Mucosa of descending colon (tissue), 3 donors: ENCODE measurements at places on chromosomes 16 and 17.

DNA sequence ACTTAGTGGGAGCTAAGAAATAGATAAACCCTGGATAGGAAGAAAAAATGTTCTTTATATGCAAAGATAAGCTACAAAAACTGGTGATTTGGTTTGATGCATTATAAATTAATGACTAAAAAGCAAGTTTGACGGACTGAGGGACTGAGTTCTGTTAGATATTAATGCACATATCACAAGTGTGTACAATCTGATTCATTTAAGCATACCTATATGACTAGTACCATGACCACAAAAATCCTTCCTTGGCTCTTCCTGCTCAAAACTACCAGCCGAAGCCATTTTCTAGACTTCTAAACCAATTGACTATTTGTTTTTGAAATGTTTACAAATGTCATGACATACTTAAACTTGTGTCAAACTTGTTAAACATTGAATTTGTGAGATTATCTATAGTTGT, 374.5 kb upstream of the MON1B start:
- no peak for DNase-seq

- DNase-seq, result no peak
Measured at GRCh38 chr16:20798364-20798763, 7.9 kb downstream of the ERI2 start.

- DNase-seq, result no peak
Measured at GRCh38 chr17:43750153-43750552, 8.4 kb downstream of the SOST start.

DNA sequence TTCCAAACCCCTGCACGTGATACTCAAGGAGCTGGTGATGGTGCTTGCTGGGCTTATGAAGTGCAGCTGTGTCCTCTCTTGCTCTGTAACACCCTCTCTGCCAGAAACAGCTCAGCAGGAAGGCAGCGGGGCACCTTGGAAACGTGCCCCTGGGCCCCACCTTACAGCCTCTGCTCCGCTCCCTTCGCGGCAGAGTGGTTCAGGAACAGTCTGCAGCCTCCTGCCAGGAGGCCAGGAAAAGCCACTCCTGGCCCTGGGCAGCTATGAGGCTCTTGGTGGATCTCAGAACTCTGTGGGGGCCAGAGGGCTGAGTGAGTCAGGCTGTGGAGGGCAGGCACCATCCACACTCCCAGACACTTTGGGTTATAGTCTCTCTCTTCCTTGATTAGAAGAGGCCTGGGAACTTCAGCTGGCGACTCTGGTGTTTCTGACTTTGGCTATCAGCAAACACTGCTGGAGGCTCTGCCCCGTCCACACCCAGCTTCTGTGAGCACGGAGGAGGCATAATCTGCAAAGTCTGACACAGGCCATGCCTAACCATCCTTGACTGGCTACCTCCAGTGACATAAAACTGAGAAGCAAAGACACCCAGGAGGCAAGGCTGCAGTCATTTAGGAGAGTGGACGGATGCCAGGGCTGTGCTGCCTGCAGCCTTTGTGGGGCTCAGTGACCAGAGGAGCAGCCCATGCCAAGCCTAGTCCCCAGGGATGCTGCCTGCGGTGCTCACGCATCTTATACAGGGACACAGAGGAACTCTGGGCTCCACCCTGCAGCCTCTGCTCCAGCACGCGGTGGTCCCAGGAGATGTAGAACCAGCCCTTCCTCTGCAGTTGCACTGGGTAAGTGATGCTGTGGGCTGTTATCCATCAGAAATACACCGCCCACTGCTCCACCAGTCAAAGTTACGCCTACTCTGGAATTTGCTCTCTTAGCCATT, 65.3 kb downstream of the METRNL start:
- no peak for DNase-seq

DNA sequence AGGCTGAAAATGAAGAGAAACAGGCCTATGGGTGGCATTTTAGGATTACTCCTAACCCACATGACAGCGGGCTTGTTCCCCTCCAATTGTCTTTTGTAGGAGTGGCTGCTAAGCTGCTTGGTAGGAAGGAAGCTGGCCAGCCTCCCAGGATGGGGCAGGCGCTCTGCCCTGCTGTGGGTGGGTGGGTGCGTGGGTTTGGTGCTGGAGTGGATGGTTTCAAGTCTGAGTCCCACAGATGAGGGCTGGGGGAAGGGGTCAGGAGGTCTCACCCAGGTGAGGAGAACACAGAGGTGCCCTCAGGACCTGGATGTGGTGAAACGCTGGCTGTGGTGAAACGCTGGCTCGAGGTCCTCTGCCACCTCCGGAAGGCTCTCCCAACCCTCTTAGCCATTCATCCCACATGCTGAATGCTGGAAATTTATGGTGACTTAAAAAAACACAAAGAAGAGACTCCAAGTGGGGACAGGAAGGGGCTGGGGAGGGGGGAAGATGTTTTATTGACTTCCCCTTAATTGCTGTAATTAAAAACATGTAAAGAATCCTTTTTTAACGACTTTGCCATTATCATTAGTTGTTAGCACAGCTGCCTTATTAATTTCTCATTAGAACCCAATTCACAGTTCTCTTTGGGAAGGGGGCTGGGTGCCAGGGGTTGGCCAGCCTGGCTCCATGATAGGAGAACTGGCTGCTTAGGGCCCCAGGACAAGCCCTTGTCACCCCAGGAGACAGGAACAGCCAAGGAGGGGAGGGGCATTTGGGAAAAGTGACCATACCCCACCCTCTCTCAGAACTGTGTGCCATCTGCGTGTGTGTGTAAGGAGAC, 153.5 kb upstream of the CDC42EP4 start:
- no peak for DNase-seq

DNA sequence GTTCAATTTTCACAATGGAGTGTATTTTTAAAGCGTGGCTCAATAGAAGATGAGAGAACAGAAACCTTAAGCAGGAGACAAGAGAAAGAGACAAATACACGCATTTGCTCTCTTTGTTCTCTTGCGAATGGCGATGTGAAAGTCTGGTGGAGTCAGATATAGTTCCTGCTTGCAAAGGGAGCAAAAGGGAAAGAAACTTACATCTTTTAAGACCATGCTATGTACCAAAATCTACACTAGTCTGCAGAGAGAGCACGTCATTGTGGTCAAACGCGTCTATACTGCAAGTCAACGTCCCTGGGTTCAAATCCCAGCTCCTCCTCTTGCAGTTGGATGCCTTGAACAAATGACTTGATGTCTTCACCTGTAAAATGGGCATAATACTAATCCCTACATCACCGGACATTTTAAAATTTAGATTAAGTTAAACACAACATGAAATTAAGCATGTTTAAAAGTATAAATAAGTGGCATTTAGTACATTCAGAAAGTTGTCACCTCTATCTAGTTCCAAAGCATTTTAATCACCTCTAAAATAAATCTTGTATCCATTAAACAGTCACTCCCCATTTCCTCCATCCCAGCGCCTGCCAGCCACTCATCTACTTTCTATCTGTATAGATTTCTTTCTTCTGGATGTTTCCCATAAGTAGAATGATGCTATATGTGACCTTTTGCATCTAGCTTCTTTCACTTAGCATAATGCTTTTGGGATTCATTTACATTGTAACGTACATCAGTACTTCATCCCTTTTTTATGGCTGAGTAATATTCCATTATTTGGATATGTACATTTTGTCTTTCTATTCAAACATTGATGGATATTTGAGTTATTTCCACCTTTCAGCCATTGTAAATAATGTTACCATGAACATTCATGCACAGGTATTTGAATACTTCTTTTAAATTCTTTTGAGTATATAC, 406.9 kb downstream of the TMEM114 start:
- DNase-seq, result no peak

DNA sequence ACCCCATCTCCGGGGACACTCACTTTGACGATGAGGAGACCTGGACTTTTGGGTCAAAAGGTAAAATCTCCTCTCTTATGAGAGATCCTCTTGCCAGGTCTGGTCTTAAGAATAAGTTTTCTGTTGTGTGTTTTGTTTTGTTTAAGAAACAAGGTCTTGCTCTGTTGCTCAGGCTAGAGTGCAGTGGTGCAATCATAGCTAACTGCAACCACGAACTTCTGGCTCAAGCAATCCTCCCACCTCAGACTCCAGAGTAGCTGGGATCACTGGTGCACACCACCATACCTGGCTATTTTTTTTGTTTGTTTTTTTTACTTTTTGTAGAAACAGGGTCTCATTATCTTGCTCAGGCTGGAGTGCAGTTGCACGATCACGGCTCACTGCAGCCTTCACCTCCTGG, 4.1 kb downstream of the MMP25 start:
- no peak for DNase-seq

DNA sequence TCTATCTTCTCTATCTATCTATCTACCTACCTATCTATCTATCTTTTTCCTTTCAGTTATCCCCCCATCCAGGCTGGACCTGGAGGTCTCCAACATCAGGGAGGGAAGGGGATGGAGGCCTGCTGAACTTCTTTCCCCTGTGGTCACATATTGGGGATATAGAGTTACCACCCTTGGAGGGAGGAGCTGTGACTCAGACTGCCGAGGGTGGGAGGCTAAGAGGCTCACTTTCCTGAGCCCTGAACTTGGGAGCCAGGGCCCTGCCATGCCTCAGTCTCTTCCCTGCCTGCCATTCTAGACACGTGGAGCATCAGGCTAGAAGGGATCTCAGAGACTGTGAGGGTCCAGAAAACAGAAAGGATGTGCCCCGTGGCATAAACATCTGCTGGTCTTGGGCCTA, 8.4 kb downstream of the LRRC3C start:
- DNase-seq, result no peak
